ENCODE measurements at places on chromosomes 7 and 10. TPM values are rescaled to one million over a fixed set of nuclear protein-coding genes. Genes with fewer than 3 reads are reported as not detected.

Gene FGL2
- 0.34 TPM for total RNA-seq

Gene STK31
- total RNA-seq = 0.07 TPM

Gene MARVELD1
- total RNA-seq = 2.4 TPM

Gene COL17A1
- 884 TPM for total RNA-seq

Gene CCDC71L
- 8.2 TPM for total RNA-seq

Gene LIPM
- total RNA-seq = 0.34 TPM

Gene NKX1-2
- total RNA-seq = 1.4 TPM

Gene IFIT5
- total RNA-seq = 7.9 TPM

Gene ZNF777
- 7.2 TPM for total RNA-seq
